ENCODE measurements at places on chromosomes 7 and 10.
A peak's percentile ranks its signal among the peaks of the same experiment; 100 is the strongest.

DNA sequence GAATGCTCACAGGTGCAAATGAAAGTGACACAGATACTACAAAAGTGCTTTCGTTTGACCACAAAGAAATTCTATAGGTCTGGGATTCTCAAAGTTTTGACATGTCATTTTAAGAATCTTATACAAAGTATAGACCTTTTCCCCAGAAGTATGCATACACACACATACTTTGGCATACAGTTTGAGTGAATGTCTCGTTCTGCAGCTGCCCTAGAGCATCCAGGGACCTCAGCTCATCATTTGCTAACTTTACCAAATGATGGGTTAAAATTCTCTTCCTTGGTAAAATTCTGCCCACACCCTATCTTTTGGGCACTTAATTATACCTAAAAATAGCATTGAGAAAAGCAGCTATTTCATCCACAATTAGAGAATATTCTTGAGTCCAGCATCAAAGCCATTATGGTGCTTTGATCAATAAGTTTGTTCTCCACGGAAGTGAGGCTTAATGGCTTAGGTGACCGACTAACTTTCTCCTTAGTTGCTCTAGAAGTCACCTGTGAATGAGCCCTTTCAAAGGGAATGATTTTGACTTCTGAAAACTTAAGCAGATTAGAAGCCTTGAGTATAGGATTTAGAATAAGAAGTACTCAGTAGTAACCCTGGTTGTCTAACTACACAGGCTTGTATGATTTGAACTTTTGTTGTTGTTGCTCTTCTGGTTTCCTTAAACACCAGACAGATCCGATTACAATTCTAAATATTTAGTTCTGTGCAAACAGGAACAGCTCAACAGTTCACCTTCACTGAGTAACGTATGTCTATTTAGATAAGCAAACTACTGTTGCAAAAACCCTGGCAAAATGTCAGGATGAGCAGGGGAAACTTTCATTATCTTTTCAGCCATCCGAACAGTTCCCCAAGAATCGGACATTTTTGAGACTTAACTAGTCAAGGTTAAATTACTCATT lies 70.6 kb downstream of the CNNM2 start:
- no peak for DNase-seq

DNA sequence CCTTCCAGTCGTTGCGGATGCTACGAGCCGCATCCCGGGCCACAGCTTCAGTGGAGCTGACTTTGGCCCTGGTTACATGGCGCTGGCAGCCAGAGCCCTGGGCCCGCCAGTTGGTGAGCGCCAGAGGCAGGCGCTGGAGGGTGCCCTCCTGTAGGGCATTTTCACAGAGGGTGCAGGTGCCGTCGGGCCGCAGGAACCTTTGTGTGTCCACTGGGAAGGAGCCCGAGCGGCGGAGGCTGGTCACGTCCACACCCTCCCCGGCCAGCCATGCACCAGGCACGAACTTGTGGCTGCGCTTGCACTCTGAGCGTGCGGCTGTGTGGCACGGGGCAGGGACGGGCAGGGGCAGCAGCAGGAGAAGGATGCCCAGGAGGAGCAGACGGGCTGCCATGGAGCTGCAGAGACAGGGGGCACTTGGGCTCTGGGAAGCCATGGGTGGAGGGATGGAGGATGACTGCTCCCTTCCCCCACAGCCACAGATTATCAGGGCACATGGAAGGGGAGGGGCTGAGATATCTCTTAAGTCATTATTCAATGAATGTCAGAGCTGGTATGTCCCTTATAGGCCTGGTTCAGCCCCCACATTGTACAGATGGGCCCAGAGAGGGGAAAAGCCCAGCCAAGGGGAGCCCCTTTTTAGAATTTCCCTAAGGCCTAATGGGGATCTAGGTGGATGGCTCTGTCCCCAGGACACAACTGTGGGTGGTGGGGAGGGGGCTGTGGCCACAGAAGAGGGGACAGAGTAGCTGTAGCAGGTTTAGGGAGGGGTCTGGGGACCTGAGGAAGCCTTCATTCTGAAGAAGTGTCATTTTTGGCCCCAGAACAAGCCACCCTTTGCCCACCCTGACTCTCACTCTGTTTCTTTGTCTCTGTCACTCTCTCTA lies 1.8 kb downstream of the PRF1 start:
- DNase-seq, result no peak

GRCh38 chr7:151897951-151898686 lies 21.2 kb upstream of the PRKAG2 start:
- DNase-seq, result no peak

GRCh38 chr7:30162622-30163124 lies 27.9 kb downstream of the MTURN start:
- no peak for DNase-seq

- no peak for DNase-seq
Observed at GRCh38 chr7:44061645-44062179, 3.7 kb downstream of the PGAM2 start.

DNA sequence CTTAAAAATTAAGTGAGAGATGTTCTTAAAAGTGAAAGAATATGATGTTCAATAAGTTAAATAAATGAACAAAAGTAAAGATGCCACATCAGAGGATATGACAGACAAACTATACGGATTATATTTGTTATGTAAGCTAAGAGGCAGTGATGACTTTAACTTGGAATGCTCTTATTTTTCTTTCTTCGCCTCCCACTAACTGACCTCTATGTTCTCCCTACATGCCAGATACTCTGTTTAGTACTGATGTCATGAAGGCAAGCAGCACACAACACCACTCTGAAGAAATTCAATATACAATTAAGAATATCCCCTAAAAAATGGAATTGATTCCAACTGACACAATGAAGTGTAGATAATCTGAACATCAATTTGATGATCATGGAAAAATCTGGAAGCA lies 223.4 kb downstream of the DOCK4 start:
- DNase-seq, result no peak

- DNase-seq, result no peak
Observed at GRCh38 chr7:30584965-30585364, 9.7 kb upstream of the GARS1 start.

GRCh38 chr7:13032084-13032483 lies 344.7 kb downstream of the ARL4A start:
- DNase-seq, result no peak

DNA sequence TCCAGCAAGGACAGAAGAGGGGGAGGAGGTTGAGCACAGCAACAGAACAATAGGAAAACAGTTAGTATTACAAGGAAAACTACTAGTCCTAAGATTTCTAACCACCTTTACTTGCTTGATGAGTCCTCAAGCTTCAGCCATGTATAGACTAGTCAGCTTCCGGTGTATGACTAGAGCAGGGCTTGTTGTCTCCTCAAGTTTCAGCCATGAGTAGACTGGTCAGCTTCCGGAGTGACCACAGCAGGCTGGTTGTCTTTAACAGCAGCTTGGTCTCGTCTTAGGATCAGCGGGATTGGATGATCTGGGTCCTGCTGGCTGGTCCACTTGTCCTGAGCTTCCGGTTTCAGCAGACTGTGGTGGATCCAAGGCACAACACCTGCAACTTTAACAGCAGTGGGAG lies 10.6 kb upstream of the ZNF239 start:
- no peak for DNase-seq

- DNase-seq, result no peak
Observed at GRCh38 chr7:142629588-142630260, 119.5 kb upstream of the PRSS1 start.

DNA sequence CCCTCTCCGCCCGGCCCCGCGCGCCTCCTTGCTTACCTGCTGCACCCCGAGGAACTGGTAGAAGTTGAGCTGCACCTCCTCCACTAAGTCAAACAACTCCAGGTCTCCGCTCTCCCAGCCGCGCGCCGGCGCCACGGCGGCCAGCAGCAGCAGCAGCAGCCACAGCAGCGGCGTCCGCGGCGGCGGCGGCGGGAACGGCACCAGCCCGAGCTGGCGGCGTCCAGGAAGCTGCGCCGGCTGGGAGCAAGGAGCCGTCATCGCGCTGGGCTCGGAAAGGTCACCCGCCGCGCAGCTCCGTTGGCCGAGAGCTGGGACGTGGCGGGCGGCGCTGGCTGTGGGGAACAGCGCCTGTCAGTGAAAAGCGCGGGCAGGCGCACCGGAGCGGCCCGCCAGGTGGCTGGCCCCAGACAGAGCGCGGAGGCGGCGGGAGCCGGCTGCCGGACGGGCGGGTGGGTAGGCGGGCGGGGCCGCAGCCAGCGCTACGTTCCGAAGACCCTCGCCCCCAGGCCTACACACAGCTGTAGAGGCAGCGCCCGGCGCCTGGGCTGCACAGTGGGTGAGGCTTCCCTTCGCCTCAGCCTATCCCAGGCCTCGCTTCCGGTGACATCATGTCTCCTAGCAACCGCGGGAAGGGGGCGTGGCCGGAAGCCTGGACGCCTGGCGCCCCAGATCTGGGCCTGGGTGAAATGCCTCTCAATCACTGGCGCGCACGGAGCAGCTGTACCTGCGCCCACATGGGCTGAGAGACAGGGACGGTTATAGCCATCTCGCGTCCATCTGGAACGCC lies at the start of gene DNAJC1:
Gene DNAJC1, minus strand, starts transcription at position 554 of the 787 bp plus-strand sequence. Its CDS starts 296 bp downstream, at position 258.
- DNase-seq, result peak; percentile 95

GRCh38 chr7:27689150-27689549 lies 26.5 kb upstream of the HIBADH start:
- DNase-seq, result no peak

DNA sequence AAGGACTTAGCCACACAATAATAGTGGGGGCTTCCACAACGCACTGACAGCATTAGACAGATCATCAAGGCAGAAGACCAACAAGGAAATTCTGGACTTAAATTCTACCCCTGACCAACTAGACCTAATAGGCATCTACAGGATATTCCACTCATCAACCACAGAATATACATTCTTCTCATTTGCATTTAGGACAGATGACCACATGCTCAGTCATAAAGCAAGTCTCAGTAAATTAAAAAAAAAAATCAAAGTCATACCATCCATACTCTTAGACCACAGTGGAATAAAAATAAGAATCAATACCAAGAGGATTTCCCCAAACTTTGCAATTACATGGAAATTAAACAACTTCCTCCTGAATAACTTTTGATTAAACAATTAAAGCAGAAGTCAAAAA lies 155.9 kb downstream of the CDK14 start:
- no peak for DNase-seq

Measured in CD4-positive, alpha-beta T cell treated with Interleukin-6 at 100 ng/mL for 8 hours (primary cell).